ENCODE measurements at places on chromosomes 6 and 20.
A peak's percentile ranks its signal among the peaks of the same experiment; 100 is the strongest.

- H3K4me3 ChIP-seq = no peak within 1 kb of the TSS
- no peaks in the 10 kb centered on the region for H3K27me3 ChIP-seq
- DNase-seq = no peak
- H3K4me1 ChIP-seq = no peaks in the 10 kb centered on the region
- no peak within 1 kb of the TSS for H3K27ac ChIP-seq
Observed at GRCh38 chr6:49499623-49500022, at the start of gene GLYATL3. Gene GLYATL3 (plus strand): TSS chr6:49499923. CDS start chr6:49511991, 12,068 bp downstream.

DNA sequence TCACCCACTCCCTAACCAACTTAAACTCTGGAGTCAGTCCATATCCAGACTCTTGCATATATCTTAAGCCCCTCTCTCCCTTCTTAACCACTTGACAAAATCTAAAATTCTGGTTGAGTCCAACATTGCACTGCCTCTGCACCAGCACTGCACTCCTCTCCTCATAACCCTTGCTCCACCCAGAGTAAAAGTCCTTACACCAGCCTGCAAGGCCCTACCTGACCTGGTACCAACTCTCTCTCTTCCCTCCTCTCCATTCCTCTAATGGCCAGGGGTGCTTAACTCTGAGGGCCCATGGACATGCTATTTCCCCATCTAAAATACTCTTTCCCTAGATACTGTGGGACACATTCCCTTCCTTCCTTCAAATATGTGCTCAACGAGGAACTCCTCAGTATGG, 21.0 kb downstream of the STX7 start:
- H3K4me3 ChIP-seq = no peak overlapping the region
- H3K4me1 ChIP-seq = peaks cover 28% of the 10 kb centered on the region
- H3K36me3 ChIP-seq = peaks cover 4% of the 10 kb centered on the region
- no peak for DNase-seq
- H3K27ac ChIP-seq = peak overlapping the region; percentile 85
- no peaks in the 10 kb centered on the region for H3K27me3 ChIP-seq

- no peaks in the 10 kb centered on the region for H3K27me3 ChIP-seq
- H3K36me3 ChIP-seq = peaks cover 3% of the 10 kb centered on the region
- no peak for DNase-seq
- H3K27ac ChIP-seq = no peak overlapping the region
Observed at GRCh38 chr6:129510950-129511349, 199.0 kb downstream of the ARHGAP18 start.

DNA sequence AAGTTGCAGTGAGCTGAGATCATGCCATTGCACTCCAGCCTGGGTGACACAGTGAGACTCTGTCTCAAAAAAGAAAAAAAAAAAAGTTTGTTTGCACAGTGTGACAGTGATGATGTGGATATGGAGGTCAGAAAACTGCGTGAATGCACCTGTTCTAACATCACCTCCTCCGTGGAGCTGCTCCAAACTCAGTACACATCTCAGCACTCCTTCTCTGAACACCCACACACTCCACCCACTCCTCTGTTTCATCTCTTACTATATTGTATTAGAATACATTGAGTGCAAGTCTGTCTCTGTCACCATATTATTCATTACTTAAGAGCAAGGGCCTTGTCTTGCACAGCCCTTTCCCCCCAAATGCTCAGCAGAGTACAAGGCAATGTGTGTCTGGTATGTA, 51.5 kb upstream of the ENPP4 start:
- H3K27ac ChIP-seq = no peak overlapping the region
- DNase-seq = no peak
- no peaks in the 10 kb centered on the region for H3K36me3 ChIP-seq
- H3K4me3 ChIP-seq = no peak overlapping the region
- H3K27me3 ChIP-seq = no peaks in the 10 kb centered on the region

DNA sequence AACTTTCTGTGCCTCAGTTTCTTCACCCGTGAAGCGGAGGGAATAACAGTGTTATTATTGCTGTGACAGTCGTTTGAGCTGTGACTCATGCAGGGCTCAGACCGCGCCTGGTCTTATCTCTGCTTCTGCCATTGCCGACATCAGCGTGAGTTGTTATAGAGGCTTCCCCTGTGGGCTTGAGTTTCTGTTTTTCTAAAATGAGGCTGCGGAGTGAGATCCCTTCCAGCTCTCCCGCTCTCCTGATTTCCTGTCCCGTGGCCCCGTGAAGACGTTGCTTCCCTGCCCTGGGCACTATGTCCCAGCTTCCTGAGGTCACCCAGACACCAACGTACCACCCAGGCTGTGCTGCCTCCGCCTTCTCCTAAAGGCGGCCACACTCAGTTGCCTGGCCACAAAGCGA, 278.5 kb downstream of the BMP7 start:
- peaks cover 7% of the 10 kb centered on the region for H3K27me3 ChIP-seq
- H3K4me3 ChIP-seq = no peak overlapping the region
- H3K36me3 ChIP-seq = no peaks in the 10 kb centered on the region

- no peak overlapping the region for H3K27ac ChIP-seq
- no peak overlapping the region for H3K4me3 ChIP-seq
- H3K36me3 ChIP-seq = no peaks in the 10 kb centered on the region
- no peaks in the 10 kb centered on the region for H3K27me3 ChIP-seq
- no peaks in the 10 kb centered on the region for H3K4me1 ChIP-seq
Observed at GRCh38 chr6:78192057-78192456, 539.2 kb downstream of the MEI4 start.

- H3K36me3 ChIP-seq = no peaks in the 10 kb centered on the region
- no peak overlapping the region for H3K27ac ChIP-seq
- no peaks in the 10 kb centered on the region for H3K4me1 ChIP-seq
- no peak for DNase-seq
- H3K4me3 ChIP-seq = no peak overlapping the region
- H3K27me3 ChIP-seq = no peaks in the 10 kb centered on the region
Observed at GRCh38 chr6:155116571-155116910, 121.4 kb downstream of the TIAM2 start.

DNA sequence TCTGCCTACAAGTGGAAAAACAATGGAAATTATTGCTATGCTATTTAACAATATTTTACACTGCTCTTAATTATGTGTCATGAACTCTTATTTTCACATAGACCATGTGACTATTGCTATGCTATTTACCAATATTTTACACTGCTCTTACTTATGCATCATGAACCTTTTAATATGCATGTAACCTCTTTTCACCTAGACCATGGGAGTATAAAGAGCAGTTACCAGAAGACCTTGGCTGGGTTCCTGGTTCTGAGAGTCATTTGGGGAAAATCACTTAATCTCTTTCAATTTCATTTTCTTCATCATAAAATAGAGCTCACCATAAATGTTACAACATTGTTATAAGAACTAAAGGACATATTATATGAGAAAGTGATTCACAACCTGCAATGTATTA, 223.8 kb upstream of the RNF217 start:
- H3K36me3 ChIP-seq = no peaks in the 10 kb centered on the region
- no peak for DNase-seq
- no peaks in the 10 kb centered on the region for H3K27me3 ChIP-seq
- H3K4me3 ChIP-seq = no peak overlapping the region
- H3K27ac ChIP-seq = no peak overlapping the region

DNA sequence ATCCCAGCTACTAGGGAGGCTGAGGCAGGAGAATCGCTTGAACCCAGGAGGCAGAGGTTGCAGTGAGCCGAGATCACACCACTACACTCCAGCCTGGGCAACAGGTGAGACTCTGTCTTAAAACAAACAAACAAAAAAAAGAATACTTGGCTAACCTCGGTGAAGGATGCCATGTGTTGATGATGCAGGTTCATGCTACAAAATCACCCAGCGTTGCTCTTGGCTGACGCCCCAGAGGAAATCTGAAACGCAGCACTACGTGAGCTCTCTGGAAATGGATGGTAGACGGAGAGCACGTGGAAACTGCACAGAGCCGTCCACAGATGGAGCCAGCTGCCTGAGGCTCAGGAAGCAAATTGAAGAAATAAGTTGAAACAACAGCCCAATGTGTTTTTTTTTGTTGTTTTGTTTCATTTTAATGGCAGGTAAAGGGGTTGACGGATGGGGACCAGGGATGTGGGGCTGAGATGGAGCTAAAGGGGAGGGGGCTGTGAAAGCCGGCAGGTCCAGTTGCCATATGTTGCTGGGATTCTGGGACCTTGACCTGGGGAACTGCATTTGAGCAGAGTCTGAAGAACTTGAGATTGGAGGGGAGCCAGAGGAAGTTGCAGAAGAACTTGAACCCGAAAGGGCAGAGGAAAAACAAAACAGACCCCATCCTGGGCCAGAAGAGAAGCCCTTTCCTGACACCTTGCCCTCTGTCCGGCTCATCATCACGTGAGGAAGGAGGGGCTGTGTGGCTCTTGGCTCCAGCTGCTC, 12.8 kb upstream of the MANBAL start:
- no peaks in the 10 kb centered on the region for H3K27me3 ChIP-seq
- no peak for DNase-seq
- peaks cover 19% of the 10 kb centered on the region for H3K4me1 ChIP-seq
- H3K4me3 ChIP-seq = no peak overlapping the region

DNA sequence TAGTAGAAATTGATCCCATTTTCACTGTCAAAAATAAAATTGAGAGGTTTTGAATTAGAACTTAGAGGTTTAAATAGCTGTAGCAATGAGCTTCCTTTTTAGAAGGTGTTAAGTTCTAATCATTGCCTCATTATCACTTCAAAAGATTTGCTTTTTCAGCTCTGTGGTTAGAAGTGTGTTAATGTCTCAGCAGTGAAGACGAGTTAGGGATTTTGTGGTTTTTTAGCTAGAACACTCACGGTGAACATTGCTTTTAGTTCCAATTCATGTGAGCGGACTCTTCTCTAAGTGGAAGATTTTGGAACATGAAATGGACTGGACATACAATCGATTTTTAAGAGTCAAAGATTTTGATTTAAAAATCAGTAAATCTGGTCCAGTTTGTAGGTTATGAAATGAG, 12.7 kb upstream of the IFNGR1 start:
- DNase-seq = no peak
- H3K27me3 ChIP-seq = no peaks in the 10 kb centered on the region
- no peak overlapping the region for H3K27ac ChIP-seq
- no peaks in the 10 kb centered on the region for H3K36me3 ChIP-seq

GRCh38 chr6:39896701-39897100, 37.6 kb downstream of the MOCS1 start:
- no peaks in the 10 kb centered on the region for H3K27me3 ChIP-seq
- peaks cover 35% of the 10 kb centered on the region for H3K36me3 ChIP-seq
- no peak for DNase-seq
- no peak overlapping the region for H3K27ac ChIP-seq
- no peaks in the 10 kb centered on the region for H3K4me1 ChIP-seq
- H3K4me3 ChIP-seq = no peak overlapping the region

GRCh38 chr6:24779416-24780016, 4.8 kb downstream of the GMNN start:
- peaks cover 23% of the 10 kb centered on the region for H3K36me3 ChIP-seq
- peaks cover 16% of the 10 kb centered on the region for H3K4me1 ChIP-seq
- no peak for DNase-seq
- H3K27ac ChIP-seq = no peak overlapping the region
- no peak overlapping the region for H3K4me3 ChIP-seq

- peak overlapping the region; percentile 62 for H3K4me3 ChIP-seq
- peaks cover 96% of the 10 kb centered on the region for H3K27me3 ChIP-seq
- no peak overlapping the region for H3K27ac ChIP-seq
Observed at GRCh38 chr6:98833307-98834059, 891 bp upstream of the POU3F2 start.

- H3K27ac ChIP-seq = no peak overlapping the region
- H3K36me3 ChIP-seq = no peaks in the 10 kb centered on the region
- peak overlapping the region; percentile 59 for H3K4me3 ChIP-seq
- peaks cover 5% of the 10 kb centered on the region for H3K4me1 ChIP-seq
Observed at GRCh38 chr6:160766657-160766988, 64.6 kb downstream of the PLG start.

- DNase-seq = no peak
- H3K27me3 ChIP-seq = no peaks in the 10 kb centered on the region
- no peak overlapping the region for H3K27ac ChIP-seq
- no peaks in the 10 kb centered on the region for H3K36me3 ChIP-seq
- no peak overlapping the region for H3K4me3 ChIP-seq
- H3K4me1 ChIP-seq = no peaks in the 10 kb centered on the region
Observed at GRCh38 chr20:25439328-25439727, 31.9 kb downstream of the GINS1 start.

DNA sequence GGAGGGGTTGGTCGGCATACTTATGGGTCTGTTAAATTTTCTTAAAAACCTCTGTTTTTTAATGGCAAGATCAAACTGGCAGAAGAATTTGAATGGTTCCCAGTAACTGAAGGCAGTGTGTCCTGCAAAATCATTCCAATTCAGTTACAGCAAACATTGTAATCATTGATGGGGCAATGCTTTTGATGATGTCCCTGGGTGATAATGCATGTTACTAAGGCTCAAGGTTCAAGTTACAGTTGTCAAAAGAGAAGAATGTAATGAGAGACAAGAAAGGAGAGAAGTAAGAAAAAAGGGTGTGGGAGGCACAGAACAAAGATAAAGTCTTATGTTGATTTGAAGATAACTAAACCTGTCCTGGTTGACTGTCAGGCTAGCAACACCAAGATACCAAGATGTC, 54.9 kb downstream of the CEP162 start:
- DNase-seq = no peak
- H3K4me3 ChIP-seq = no peak overlapping the region
- H3K36me3 ChIP-seq = peaks cover 16% of the 10 kb centered on the region
- no peaks in the 10 kb centered on the region for H3K4me1 ChIP-seq
- no peaks in the 10 kb centered on the region for H3K27me3 ChIP-seq
- H3K27ac ChIP-seq = no peak overlapping the region

DNA sequence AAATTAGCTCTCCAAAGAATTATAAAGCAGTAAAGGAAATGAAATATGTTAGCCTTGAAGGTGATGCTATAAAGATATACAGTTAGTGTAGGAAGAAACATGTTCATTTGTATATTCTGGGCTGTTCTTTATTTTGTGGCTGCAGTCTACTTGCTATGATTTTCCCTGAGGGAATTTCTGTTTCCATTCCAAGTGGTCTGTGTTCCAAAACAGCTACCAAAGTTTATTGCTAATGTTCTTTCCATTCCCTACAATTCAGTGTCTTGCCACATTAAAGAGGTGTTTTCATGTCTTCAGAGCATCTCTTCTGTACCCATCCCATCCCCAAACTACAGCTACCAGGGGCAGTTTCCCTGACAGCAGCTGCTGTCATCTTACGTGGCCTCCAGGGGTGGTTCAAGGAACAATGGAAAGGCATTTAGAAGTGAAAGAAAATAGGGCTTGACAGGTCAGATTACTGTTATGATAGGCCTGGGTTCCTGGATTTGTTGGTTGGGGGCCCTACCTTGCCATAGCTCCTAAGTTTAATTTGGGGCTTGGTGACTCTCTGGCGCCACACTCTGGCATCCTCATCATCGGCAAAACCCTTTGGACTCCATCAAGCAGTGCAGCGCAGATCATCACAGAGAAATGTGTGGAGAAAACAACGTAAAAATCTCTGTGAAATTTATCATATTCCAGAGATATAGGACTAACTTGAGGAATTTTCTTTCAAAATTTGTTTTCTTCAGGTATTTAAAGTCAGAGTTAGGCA, 33.8 kb upstream of the AIG1 start:
- H3K4me3 ChIP-seq = no peak overlapping the region
- no peak for DNase-seq
- no peaks in the 10 kb centered on the region for H3K36me3 ChIP-seq

GRCh38 chr6:69601132-69601531, 195.7 kb downstream of the LMBRD1 start:
- no peaks in the 10 kb centered on the region for H3K36me3 ChIP-seq
- DNase-seq = no peak
- no peaks in the 10 kb centered on the region for H3K27me3 ChIP-seq
- H3K27ac ChIP-seq = peak overlapping the region; percentile 4

GRCh38 chr6:162999575-163000285, 272.0 kb downstream of the PACRG start:
- H3K27ac ChIP-seq = no peak overlapping the region
- H3K36me3 ChIP-seq = no peaks in the 10 kb centered on the region

- DNase-seq = peak; percentile 67
- no peaks in the 10 kb centered on the region for H3K27me3 ChIP-seq
- peaks cover 37% of the 10 kb centered on the region for H3K36me3 ChIP-seq
- no peak overlapping the region for H3K27ac ChIP-seq
- H3K4me3 ChIP-seq = no peak overlapping the region
Observed at GRCh38 chr20:17613328-17614175, 43.7 kb downstream of the DSTN start.
